ENCODE measurements at places on chromosomes 1 and 21.

DNA sequence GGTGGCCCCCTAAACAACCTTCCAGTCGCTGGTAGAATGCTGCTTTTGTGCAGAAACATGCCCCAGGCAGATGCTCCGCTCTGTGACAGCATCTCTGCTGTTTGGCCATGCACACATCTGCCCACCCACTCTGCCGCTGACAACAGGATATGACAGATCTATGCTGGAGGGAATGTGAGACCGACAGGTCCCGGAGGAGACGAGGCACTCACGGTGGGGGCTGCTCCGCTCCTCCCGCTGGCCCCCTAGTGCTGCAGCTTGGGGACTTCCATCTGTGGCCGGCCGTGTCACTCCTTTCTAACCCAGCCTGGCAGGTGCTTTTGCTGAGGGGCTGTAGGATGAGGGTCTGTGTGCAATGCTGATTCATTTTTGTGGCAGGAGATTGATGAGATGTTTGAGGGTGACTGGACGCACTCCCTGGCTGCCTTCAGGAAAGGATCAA, 49.1 kb upstream of the DMRTB1 start:
- peak; percentile 6 for DNase-seq

DNA sequence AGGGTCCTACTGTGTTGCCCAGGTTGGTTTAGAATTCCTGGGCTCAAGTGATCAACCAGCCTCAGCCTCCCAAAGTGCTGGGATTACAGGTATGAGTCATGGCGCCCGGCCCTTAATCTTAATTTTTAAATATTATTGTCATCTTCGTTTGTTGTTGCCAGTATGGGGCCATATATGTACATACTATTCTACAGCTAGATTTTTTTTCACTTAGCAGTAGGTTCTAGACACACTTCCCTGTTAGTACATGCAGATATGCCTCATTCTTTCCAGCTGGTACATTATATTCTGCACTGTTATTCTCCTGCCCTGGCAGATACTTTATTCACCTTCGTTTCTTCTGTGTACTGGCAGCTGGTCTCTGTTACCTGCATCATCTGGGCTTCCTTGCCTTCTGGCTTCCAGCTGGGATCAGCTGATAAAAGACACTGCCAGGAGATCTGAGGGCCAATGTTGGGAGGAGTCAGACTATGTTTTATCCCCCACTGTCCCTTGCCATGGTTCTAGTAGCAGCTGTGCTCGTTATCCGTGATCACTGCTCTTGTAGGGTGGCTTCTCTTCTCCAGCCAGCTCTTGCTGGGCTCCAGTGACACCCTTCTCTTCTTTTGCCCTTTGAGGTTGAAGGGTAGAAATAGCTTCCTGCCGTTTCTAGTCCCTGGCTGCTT, 24.7 kb downstream of the ST3GAL3 start:
- no peak for DNase-seq

- DNase-seq = peak; percentile 91
These were observed 39.1 kb upstream of the CDC42BPA start for GRCh38 chr1:227357171-227357926.

GRCh38 chr1:24936684-24937083, 6.6 kb upstream of the RUNX3 start:
- peak; percentile 24 for DNase-seq

DNA sequence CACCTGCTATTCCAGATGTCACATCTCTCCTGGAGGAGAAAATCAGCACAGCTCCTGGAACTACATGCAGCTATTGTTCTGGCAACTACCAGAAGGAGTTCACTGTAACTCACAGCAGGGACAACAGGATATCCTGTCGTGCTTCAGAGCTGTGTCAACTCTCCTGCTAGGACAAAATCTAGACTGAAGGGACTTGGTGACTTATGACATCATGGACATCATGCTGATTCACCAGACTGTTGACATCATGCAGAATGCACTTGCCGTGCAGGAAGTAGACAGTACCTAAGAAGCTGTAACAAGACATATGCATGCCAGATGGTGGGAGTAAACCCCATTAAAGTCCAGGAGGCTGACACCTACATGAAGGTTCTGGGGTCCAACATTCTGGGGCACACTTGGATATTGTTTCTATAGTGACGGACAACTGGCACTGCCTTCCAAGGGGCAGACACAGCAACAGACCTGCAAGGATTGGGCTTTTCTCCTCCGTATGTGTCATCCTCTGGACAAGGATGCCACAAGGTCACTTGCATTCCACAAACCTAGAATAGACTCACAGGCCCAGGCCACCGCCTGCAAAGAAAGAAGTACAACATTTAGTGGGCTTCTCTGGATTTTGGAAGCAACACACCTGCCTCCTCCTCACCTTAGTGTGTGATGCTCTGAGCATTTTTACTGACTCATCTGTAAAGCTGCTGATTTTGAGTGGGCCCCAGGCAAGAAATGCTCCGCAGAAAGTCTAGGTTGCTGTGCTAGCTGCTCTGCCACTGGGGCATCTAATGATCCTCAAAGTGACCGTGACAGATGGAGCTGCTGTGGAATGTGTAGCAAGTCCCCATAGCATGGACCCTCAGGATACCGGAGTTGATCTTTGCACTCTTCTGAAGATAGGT, 249.2 kb downstream of the MATN1 start:
- no peak for DNase-seq

- no peak for DNase-seq
These were observed 157.6 kb upstream of the SOD1 start for GRCh38 chr21:31501926-31502325.

DNA sequence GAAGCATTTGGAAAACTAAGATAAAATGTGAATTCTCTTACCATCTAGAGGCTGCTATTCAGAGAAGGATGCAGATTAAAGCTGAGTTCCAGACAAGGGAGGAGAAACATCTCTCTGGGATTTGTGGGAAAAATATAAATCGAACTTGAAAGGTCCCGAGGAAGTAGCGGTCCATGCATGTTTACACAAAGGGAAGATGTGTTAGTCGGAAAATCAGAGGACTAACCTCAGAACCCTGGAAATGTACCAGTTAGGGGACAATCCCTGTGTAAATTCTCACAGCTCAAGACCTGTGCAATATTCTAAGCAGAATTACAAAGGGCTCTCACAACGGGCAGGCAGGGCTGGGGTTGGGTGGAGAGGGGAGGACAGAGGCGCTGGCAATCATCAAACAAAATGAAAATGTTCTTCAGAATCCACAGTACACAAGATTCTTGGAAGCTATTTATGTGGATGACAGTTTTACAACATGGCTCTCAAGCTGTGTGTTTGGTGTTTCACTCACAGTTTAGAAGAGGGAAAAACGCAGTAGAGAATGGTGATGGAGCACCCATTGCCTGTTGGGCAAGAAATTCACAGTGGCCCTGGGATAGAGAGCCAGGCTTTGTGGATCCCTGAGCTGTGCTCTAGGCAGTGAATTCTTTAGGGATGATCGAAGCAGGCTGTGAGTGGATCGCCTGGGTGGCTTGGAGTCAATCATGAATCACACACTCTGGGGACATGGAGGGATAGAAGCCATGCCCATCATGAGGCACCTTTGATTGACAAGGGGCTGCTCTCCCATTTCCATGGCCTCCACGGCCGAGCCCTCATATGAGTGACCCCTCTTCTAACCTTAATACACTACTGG, 47.6 kb downstream of the KCNJ6 start:
- peak; percentile 81 for DNase-seq

DNA sequence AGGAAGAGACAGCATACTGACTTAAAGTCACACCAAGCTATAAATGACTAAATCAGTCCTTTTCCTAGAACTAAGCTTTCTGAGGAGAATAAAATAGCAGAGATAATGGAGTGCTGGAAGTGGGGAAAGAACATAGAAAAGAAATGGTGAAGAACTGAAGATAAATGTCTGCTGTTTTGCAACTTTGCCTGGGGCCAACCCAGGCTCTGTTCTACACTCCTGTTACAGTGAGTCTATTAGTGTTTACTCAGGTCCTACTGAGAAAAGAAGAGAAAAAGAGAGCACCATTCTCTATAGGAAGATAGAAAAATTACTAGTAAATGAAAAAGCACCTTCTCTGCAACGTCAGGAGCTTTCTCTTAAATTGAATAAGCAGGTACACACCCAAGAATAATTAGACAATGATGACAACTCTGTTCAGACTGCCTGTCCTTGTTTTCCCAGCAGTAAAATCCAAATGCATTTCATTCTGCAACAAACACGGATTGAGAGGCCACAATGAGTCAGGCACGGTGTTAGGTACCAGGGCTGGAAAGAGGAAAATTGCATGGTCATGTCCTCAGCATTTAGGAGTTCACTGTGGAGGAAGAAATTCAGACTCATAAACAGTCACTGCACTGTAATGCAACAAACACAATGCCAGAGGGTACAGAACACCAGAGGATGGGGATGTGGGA, 139.4 kb upstream of the CAMK1G start:
- DNase-seq = no peak

DNA sequence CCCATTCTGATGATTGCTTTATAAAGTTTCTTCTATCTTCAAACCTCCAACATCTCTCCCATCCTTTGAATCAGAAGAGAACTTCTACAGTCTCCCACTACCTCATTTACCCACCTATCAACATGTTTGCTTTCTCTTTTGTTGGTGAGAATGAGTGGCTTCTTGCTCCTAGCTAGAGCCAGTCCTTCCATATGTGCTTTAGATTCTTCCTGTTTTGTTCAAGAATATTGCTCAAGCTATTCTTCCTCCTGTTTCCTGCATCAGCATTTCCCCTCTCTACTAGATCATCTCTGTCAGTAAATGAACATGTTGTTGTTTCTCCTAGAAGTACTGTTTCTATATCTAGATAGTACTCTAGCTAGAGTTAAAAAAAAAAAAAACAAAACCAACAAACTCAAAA, 6.3 kb downstream of the ATF6 start:
- DNase-seq = peak; percentile 28

GRCh38 chr21:44984792-44985440, 45.1 kb downstream of the SLX9 start:
- no peak for DNase-seq

- no peak for DNase-seq
These were observed 40.5 kb upstream of the SAMD13 start for GRCh38 chr1:84260852-84261518.

- DNase-seq = no peak
These were observed 114.8 kb upstream of the BMP8A start for GRCh38 chr1:39376656-39377055.

DNA sequence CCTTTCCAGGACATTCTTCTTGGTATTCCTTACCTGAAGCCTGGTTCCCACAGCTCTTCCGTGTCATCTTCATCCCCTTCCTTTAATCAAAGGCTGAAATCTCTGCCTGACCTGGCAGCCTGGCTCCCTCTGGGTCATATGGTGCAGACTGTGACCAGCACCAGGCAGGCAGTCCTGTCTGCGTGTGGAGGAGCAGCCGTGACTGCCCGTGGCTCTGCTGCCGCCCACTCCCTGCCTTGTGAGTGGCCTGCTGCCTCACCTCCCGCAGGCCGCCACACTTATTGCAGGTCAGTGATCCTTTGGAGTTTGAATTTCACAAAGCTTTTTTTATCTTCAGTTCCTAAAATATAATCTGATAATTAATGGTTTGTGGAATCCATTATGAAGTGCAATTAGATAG, 36.2 kb upstream of the EPHA8 start:
- DNase-seq = no peak

DNA sequence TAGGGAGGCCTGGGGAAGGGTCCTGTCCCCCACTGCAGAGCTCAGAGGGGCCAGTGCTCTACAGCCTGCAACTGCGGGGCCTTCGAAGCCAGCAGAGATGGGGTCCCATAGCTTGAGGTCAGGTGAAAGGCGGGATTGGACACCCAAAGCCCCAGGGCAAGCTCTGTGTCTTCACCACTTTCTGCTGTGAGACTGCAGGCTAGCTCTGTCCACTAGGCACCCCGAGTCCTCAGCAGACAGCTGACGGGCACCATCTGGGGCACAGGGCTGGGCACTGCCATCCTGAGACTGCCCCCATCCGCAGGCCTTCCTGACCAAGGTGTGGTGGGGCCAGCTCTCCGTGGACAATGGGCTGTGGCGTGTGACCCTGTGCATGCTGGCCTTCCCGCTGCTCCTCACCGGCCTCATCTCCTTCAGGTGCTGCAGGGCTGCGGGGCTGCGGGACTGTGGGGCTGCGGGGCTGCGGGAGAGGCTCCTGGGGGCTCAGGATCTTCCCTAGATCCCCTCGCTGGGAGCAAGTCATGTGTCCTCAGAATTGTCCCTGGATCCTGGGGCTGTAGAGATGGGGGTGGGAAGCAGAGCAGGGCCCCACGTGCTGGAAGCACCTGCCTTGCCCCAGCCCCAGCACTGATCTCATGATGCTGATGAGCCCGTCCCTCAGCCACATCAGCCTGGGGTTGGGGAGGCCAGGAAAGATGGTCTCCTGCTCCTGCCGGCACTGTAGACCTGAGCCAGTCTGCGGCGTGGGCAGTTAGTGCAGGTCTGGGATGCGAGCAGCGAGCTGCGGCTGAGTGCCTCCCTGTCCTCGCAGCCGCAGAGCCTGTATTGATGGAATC, 46.8 kb downstream of the TRPM2 start:
- no peak for DNase-seq

DNA sequence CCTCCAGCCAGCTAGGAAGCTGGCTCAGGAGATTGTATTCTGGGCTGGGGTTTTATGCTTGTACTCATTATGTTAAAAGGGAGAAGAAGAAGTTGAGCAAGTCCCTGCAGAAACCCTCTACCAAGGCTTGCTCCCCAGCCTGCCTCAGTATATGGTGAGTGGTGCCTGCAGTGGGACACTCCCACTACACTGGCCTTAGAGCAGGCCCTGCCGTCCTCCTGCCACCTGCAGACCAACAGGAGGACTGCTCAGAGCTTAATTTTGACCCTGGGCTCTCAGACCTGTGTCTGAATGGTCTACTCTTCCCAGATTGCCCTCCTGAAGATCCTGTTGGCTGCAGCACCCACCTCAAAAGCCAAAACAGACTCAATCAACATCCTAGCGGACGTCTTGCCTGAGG, 13.0 kb downstream of the STRIP1 start:
- DNase-seq = no peak

- DNase-seq = no peak
These were observed 45.9 kb downstream of the TRPM2 start for GRCh38 chr21:44399151-44399954.

DNA sequence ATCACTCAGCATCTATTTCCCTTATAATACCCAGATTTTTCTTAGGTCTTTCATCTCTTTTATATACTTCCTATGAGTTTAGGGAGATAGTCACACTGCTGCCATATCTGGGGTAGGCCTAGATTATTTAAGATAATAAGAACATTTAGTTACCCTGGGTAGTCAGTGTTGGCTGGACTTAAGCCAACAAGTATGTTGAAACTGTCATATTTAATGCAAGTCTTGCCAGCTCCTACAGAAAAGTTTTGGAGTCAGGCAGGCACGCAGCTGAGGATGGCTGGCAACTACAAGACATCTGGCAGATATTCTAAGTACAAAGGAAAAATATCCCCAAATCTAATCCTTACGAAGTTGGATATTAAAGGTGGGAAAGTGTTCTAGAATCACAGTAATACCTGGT, 19.2 kb upstream of the DEPDC1 start:
- DNase-seq = no peak

GRCh38 chr1:78047106-78047505, 1.3 kb downstream of the GIPC2 start:
- DNase-seq = no peak
